NCI-H1436 (cell line): ENCODE measurements at places on chromosomes 2 and 18.

DNA sequence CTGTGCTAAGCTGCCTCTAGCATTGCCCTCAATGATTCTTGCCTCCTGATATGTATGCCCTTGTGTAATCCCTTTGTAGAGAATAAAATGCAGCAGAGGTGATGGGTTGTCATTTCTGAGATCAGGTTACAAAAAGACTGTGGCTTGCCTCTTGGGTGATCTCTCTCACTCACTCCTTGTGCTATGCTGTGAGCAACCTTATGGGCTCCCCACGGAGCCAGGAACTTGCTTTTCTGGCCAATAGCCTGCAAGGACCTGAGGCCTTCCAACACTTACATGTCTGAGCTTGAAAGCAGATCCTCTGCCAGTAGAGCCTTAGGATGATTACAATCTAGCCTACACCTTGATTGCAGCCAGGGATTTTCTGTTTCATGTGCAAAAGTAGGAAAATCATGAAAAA, 123.1 kb upstream of the XIRP2 start:
- no peak for DNase-seq

DNA sequence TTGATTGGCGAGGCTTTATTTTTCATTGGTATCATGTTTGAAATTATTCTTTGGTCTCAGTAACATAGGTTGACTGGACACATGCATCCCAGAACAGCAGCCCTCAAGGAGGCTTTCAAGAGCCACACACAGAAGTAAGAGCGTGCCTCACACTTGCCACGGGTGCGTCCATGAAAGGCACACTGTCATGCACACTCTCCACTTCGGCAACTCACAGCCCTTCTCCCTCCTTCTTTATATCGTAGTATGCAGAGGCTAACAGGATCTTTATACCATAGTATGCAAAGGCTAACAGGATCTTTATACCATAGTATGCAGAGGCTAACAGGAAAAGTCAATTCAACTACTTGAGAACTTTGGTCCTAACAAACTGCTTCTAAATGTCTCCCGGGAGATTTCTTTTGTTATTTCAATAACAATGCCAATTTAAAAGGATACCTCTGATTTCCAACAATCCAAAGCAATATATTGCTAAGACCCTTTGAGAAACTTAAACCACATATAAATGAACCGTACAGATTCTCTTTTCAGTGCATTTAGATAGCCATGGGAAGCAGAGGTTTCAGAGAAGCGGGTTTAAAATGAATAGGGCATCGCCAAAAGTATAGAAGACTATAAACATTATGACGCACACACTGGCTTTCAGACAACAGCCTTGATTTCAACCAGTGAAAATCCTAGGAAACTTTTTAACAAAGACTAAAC, 26.5 kb upstream of the ZNF516 start:
- DNase-seq = no peak

DNA sequence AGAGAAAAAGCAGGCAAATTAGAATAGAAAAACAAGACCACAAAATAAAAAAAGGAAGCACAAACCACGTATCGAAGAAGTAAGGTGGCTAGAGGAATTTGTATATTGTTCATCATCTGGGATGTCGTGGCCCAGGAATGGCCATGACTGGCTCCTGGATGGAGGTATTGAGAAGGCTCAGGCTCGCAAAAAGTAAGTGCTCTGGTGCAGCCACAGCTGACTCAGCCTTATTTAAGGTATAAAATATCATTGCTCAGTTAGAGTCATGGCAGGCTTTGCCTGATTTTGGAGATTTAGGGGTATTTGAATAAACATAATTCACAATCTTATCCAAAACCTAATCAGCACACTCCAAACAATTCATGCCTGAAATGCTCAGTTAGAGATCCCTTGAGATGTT, 78.4 kb upstream of the FANCL start:
- DNase-seq = no peak

- DNase-seq = no peak
These were observed 1.9 kb downstream of the SEMA4C start for GRCh38 chr2:96867756-96868554.

DNA sequence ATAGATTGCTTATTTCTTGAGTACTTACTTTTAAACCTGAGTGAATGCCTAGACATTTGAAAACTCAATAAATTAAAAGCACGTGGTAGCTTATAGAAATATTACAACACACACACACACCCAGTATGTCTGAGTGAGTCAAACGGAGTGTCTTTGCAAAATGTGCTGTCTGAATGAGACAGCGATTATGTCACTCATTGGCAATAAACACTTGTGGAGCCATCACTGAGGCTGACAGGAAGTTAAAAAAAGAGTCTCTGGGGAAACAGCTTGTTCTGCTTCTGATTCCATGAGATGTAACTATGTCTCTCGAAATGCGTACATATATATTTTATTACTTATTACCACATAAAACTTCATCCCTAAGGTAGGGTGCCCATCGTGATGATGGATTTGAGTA, 22.3 kb upstream of the VPS4B start:
- no peak for DNase-seq

DNA sequence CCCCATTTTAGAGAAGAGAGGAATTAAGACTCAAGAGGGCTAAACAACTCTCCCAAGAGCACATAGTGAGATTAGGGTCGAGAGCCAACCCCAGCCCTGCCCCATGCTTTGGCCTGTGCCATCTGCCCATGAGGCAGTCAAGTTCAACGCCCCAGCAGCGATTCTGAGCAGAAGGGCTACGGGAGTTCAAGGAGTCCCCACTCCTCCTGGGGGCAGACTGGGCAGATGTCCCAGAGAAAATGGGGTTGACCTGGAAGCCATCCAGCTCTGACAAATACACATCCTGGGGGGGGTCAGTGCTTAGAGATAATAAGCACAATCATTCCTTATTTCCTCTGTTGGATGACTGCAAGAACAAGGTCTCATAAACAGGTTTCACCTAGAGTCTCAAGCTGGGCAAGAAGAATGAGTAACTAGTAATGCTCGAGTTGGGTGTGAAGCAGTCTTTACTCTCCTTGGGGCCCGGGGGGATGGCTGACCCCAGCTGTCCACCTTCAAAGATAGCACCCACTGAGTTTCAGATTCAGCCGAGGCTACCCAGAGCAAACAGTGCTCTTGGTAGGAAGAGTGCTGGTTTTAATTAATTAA, 716.4 kb downstream of the RNF144A start:
- peak; percentile 62 for DNase-seq

GRCh38 chr2:40033781-40034180, 254.7 kb upstream of the THUMPD2 start:
- no peak for DNase-seq

- DNase-seq = no peak
These were observed 74.1 kb downstream of the CABYR start for GRCh38 chr18:24212939-24213338.

DNA sequence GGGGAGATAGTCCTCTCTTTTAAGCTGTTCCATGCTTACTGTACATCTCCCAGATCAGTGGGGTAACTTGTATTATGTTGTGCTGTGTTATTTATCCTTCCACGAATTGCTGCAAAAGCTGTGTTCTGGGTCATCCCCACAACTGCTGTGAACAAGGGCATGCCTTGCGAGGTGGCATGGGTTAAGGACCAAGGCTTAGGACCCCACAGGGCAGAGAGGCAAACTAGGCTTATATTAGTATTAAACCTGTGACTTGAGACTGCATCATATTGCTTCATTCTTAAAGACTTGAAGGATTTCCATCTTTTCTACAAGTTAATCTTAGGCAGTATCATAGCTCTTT, 19.9 kb downstream of the RND3 start:
- no peak for DNase-seq

DNA sequence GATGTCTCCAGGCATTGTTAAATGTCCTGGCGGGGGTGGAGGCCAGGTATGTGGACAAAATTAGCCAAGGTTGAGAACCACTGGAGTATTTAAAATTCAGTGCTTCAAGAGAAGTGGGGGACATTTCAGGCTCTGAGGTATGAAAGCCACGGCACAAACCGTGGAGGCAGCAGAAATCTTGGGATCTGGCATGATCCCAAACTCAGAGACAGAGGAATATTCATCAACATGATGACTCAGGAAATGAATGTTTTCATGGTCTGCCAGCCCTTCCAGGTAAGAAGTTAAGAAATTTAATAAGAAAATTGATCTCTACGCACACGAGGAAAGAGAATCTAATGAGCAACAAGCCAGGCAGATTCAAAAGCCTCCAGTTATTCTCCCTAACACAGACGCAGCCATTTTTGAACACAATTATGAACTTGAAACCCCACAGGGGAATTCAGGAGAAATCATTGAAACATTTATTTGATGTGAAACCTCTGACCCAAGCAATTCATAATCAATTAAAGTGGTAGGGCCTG, 11.3 kb upstream of the GRP start:
- no peak for DNase-seq

- DNase-seq = peak; percentile 4
These were observed 103.7 kb downstream of the USP34 start for GRCh38 chr2:61367177-61367576.

DNA sequence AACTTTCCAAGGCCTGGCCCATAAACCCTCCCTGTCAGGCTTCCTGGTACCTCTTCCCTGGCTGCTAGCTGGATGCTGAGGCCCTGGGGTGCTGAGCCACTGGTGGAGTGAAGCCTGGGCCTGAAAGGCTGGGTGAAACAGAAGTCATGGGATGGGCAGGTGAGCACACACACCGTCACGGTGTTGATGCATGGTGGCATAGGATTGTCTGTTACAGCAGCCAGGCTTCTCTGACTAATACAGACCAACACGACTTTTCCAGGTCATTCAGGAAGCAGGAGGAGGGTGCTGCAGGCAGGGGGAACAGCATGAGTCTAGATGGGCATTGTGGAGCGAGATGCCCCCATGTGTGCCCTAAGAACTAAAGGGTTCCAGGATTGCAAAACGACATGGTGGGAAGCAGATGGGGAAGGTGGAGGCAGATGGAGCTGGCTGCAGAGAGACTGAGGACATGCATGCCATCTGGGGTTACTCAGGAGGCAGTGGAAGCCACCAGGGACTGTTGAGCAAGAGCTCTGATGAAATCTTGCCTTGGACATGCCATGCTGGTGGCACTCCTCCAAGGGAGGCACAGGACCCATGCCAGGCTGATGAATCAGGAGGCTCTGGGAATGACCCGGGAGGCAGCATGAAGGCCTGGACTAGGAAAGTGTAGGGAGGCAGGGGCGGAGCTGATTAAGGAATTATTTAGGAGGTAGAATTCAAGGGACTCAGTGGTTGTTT, 480.9 kb downstream of the TSN start:
- no peak for DNase-seq

GRCh38 chr2:2698182-2699120, 367.4 kb upstream of the MYT1L start:
- peak; percentile 47 for DNase-seq

DNA sequence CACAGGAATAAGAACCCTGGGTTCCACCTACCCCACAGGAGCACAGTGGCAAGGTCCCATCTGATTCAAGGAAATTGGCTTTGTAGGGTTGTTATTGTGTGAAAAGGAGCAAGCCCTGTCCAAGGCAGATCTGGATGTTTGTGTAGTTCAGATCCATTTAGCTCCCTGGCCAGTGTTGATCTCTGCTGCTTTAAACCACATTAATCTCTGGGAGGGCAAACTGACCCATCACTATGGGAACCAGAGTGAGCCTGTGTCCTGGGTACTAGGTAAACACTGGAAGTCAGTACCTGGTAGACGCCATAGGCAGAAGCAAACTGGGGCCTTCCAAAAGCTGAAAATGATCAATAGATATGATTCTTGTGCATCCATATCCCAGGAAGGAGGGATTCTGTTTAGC, 271.5 kb upstream of the EPAS1 start:
- no peak for DNase-seq

DNA sequence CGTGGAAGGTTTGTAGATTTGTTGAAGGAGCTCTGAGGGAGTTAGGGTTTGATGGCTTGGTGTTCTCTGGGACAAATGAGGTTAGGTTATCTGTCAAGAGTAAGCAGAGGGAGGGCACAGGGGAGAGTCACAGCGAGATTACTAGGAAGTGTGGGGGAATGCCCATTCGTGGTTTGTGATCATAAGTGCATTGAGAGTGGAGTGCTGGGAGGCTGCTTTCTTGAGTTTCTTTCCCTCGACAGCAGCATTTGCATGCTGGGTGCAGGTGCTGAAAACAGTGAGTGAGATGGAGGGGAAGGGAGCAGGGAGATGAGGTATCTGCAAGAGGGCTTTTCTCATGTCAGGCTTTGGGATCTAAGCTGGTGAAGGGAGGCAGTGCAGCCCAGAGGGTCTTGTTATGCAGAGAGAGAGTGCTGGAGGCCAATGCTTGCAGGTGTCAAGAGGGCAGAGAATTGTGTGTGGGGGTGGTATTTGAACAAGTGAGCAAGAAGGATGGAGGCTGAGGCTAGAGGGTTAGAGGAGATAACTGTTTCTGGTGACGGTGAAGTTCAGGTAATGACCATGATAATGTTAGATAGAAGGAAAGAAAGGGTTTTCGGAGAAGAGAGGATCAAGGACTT, 8.8 kb downstream of the RALB start:
- DNase-seq = no peak

DNA sequence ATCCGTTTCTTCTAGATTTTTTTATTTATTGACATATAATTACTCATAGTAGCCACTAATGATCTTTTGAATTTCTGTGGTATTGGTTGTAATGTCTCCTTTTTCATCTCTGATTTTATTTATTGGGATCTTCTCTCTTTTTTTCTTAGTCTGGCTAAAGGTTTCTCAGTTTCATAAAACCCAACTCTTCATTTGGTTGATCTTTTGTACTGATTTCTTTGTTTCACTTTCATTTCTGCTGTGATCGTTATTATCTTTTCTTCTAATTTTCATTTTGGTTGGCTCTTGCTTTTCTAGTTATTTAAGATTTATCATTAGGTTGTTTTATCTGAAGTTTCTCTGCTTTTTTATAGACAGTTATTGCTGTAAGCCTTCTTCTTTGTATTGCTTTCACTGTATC, 463.6 kb upstream of the CRIM1 start:
- DNase-seq = no peak

DNA sequence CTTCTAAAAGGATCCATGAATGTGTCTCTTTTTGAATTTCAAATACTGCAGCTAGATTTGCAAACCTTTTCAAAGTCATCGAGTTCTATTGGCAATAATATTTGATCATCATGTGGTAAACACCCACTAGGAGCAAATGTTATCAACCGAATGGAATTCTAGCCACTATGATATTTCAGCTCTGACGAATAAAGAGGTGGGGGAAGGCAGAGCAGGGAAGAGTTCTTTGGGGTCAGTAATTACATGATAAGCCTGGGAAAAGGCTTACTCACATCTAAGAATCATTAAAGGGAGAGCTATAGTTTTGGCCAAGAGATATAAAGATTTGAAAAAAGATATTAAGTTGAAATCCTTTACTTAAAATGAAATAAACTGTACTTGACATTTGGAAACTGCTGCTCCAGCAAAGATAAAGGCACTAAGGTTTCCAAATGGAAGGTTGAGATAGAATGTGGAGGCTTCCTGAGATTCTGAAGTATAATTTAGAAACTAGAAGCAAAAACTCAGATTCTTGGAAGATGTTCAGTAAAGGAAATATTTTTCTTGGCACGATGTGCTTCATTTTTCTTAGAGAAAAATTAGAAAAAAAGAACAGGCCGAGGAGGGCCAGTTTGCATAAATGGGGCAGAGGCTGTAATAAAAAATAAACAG, 104.7 kb upstream of the ARHGAP28 start:
- DNase-seq = no peak

DNA sequence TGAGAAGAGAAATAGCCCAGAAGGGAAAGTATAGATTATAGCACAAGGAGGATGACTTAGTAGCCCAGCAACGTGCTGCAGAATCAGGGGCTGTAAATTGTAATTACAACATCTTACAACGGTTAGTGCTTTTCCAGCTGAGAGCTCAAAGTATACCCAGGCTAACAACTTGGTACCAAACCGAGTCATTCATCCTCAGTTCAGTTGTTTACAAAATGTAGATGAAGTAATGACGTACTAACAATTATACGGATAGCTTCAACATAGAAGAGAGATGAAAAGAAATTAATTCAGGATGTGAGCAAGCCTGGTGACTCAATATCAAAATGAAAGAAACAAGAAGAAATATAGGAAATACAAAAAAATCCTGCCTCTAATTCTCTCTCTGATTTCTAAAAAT, 99.2 kb downstream of the DYNAP start:
- DNase-seq = no peak
